ENCODE measurements at places on chromosomes 2 and 18.

GRCh38 chr2:220937245-220937644 lies 634.9 kb downstream of the EPHA4 start:
- no peak for DNase-seq

DNA sequence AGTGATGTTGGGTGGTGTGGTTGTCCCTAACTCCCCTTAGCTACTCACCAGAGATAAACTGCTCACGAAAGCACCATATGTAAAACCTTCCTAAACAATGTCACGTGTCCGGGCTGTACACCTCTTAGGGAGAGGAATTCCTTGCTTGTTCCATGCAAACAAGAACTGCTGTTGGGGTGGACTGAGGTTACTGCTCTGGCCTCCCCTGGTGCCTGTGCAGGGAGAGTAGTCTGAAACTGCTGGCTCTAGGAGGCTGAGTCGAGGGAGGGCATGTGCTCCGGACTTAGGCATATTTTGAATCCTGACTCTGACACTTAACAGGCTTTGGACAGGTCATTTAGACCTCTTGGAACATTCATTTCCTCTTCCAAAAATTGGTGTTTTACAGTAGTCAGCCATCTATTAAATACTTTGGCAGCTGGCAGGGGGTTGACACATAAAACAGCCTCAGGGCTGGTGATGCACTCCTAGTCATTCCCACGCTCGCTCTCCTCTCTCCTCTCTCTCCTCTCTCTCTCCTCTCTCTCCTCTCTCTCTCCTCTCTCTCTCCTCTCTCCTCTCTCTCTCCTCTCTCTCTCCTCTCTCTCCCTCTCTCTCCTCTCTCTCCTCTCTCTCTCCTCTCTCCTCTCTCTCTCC lies 10.6 kb downstream of the THNSL2 start:
- no peak for DNase-seq

DNA sequence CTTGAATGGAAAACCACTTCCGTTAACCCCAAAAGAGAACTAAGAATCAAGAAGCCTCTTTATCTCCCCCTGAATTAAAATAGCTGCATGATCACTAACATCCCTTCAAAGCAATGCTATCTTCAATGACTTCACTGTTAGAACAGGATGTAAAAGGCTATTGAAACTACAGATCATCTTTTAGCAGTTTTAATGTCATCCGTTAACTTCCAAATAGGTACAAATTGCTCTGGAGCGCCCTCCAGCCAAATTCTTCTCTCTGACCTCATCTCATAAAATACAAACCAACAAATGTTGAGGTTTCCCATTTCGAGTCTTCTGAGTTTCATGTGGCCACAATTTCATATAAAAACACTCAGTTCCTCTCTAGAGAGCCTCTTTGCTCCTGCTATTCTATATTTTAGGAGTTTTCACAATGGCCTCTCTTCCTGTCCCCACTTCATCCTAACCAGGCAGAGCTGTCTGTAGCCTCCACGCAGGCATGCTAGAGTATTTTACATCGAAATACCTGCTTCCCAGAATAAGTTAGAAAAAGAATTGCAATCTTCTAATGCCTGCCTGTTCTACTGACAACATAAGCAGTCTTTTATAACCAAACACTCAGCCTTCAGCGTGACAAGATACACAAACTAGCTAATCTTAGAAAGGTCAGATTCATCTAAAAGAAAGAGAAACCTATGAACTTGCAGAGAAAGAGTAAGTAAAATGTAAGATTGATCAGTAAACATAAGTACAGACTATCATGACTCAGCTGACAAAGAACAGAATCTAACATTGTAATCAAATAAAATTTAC lies 37.9 kb downstream of the B4GALT6 start:
- DNase-seq: no peak

DNA sequence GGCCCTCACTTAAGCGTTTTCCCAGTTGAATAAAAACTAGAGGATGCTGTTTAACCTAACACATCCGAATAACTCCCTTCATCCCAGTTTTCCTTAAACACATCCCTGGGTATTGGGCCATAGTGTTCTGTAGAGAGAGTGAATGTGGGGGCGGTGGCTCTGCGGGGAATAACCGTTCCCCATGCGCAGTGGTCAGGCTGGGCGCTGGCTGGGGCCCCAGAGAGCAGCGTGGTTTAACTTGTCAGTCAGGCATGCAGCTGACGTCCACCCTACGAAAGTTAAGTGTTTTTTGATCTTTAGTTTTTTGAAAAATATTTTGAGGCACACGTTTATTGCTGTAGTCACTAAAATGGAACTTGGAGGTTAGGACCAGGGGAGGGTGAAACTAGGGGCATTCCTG lies 33.7 kb downstream of the CTDP1 start:
- no peak for DNase-seq

- no peak for DNase-seq
These were observed 41.1 kb downstream of the RAB3GAP1 start for GRCh38 chr2:135093193-135093592.

GRCh38 chr2:20175267-20175666 lies 49.7 kb downstream of the SDC1 start:
- no peak for DNase-seq

Measured in H7 (cell line).